ENCODE measurements at places on chromosomes 16 and 17.

DNA sequence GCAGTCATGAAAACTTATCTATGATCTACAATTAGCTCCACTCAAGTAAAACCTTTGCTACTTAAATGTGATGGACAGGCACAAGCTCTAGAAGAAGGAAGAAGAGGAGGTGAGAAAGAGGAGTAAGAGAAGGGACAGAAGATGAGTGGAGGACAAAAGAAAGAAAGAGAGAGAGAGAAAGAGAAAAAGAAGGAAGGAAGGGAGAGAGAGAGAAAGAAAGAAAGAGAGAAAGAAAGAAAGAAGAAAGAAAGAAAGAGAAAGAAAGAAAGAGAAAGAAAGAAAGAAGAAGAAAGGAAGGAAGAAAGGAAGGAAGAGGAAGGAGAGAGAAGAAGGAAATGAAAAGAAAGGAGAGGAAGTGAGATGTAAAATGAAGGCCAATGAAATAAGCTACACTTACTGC, 2.2 kb upstream of the KRTAP9-3 start:
- DNase-seq, result no peak

DNA sequence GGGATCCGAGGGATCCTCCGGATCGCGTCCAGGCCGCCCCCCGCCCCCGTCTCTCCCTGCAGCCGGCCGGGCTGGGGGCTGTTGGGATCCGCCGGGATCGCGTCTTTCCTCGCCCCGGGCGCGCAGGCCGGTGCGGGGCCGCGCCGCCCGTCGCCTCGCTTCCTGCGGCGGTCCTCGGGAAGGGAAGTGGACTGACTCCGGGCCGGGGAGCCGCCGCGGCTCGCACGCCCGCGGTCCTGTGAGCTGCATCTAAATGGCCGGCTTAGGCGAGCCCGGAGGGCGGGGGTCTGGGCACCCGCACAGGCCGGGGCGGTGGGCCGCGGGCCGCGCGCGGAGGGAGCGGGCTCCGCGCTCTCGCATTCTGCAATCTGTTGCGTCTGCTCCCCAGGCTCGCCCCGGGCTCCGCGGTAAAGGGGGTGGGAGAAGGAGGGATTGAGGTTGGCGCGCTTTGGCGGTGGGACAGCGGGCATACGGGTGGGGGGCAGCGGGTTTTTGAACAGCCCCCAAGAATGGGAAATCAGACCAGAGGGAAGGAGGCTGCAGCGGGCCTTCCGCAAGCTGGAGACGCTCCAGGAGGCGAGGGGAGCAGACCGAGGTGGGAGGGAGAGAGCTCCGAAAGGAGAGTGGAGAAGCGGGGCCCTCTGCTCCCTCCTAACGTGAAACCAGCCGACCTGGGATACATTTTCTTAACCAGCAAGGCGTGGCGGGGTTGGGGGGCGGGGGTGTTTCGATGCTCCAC, 2.2 kb downstream of the TMEM132E start:
- DNase-seq, result no peak

GRCh38 chr16:17368951-17369350, 101.8 kb downstream of the XYLT1 start:
- DNase-seq, result no peak

DNA sequence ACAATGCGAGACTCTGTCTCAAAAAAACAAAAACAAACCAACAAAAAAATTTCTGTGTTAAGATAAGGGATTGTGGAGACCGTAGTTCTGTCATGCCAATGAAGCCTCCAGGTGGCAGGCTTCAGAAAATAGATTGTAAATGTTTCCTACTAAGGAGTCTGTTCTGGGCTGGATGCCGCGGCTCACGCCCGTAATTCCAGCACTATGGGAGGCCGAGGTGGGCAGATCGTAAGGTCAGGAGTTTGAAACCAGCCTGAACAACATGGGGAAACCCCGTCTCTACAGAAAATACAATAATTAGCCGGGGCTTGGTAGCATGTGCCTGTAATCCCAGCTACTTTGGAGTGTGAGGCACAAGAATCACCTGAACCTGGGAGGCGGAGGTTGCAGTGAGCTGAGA, 4.4 kb upstream of the SNX29 start:
- DNase-seq, result no peak

GRCh38 chr16:30417529-30418349, 10.3 kb downstream of the ZNF771 start:
- peak; percentile 96 for DNase-seq

DNA sequence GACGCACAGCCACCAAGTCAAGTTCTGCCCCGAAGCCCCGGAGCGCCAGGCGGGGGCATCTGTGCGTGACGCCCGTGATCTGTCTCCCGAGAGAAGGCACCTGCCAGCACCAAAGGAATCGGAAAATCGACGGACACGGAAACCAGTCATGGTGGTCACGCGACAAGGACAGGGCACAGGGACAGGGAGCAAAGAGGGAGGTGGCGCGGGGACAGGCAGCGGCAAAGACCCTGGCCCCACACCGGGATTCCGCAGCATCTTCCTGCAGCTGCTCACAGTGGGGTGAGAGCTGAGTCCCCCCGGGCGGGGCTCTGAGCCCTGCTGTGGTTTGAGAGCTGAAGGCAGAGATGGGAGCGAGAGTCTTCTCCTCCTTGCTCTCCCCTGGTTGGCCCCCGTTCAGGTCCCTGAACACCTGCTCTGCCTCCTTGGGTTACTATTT, 56.4 kb downstream of the ABR start:
- no peak for DNase-seq

- no peak for DNase-seq
These were observed 8.0 kb downstream of the CCNF start for GRCh38 chr16:2437032-2437790.

DNA sequence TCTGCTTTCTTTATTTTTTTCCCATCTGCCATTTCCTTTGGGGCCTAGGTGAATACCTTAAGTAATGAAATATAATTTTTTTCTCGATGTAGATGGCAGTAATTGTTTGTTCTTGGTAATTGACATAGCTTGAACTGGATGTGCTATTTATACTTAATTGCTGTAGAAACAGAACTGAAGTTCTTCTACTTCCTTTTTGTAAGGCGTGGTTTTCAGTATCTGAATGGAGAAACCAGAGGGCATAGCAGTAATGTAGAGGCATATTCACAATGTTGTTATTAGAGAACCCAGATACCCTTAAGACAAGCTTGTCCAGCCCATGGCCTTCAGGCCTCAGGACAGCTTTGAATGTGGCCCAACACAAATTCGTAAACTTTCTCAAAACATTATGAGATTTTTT, 16.4 kb downstream of the ATP6V0A1 start:
- no peak for DNase-seq

DNA sequence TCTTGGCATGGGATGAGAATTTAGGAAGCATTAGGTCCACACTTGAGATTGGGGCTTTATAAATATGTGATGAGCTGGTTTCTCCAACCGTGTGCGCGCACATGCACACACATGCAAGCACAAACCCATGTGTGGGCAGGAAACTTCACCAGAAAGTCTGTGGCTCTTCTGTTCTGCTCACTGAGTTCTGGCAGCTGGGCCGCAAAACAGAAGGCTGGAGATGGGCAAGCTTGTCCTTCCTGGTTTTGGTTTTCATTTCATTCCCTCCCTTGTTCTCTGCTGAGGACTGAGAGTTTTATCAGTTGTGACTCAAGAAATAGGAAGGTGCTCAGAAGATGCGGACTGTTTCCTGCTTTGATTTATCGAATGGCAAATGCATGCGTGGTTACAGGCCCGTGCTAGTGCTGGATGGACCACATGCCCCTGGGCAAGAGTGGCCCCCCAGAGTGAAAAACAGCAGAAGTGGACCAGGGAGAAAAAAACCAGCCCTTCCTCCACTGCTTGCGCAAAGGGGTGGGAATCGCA, 14.1 kb downstream of the MAP3K14 start:
- DNase-seq, result no peak

DNA sequence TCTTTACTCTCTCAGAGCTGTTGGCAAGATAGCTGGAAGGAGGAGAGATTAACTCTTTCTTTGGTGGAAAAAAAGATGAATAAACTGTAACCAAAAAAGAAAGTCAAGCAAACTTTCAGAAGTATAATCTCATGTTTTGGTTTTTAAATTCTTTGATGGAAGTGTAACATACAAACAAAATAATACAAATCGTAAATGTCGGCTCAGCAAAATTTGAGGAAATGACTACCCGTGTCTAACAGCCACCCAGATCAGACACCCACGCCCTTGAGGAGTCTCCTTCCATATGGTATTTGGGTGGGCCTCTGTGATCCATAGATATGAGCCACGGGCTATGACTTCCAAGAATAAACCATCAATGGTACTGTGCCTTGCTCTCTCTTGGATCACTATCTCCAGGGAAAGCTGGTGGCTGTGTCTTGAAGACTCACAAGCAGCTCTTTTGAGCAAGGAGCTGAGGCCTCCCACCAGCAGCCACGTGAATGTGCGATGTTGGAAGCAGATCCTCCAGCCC, 9.6 kb upstream of the CD300C start:
- DNase-seq, result no peak

GRCh38 chr17:6853764-6854442, 22.4 kb upstream of the TEKT1 start:
- peak; percentile 3 for DNase-seq

DNA sequence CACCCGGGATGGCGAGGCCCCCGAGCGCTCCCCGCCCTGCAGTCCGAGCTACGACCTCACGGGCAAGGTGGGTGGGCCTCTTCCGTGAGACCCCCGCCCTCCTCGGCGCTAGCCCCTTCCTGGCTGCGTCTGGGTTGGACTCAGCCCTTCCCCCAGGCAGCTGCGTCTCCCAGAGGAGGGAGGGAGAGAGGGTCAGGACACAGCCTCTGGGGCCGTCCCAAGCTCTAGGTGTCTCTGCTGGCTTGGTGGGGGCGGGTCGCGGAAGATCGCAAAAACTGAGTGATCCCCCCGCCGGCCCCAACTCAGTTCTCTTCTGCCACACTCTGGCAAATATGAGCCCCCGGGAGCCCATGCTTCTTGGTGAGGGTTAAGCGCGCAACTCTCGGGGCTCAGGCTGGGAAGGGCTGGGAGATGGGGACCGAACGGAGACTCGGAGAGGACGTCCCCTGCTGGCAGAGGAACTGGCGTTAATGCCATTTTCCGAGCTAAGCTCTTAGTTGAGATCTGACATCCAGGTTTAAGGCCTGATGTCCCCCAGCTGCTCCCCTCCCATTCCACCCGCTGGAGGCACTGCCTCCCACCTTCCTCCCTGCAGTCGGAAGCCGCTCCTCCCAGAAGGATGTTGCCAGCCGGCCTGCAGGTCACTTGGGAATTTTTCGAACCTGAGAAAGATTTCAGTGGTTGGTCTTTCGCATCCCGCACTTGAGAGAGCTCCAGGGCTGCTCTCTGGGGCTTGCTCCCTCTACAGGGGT, 419 bp downstream of the RAB37 start:
- no peak for DNase-seq

GRCh38 chr17:55350825-55351205, 70.8 kb downstream of the MMD start:
- DNase-seq, result no peak

DNA sequence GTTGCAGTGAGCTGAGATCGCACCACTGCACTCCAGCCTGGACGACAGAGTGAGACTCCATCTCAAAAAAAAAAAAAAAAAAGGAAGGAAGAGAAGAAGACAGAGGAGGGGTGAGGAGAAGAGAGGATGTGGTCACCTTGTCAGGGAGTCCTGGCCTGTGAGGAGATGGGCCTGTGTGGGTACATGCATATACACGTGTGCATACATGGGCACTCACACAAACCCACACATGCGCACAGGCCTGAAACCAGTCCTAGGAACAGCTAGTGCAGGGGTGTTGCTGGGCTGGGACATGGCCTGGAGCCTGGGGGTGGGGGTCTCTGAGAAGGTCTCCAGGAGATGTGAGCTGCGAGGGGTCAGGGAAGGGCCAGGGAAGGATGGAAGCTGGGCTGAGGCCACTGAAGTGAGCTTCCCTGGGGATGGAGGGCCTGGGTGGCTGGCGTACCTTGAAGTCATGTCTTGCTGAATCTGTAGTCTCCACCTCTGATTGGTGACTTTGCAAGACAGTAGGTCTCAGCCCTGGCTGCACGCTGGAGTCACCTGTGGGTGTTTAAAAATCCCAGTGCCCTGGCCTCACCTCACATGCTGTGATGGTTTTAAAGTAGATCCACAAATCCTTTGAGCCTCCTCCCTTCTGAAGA, 72.4 kb downstream of the MRM1 start:
- no peak for DNase-seq

GRCh38 chr17:13594310-13594709, 7.4 kb downstream of the HS3ST3A1 start:
- no peak for DNase-seq

Data from NCI-H774 (cell line).